T-helper 17 cell (primary cell): ENCODE measurements at places on chromosomes 11 and 22. TPM values are rescaled to one million over a fixed set of nuclear protein-coding genes. Genes with fewer than 3 reads are reported as not detected.

Gene OR51I1
- total RNA-seq = not detected

DNA sequence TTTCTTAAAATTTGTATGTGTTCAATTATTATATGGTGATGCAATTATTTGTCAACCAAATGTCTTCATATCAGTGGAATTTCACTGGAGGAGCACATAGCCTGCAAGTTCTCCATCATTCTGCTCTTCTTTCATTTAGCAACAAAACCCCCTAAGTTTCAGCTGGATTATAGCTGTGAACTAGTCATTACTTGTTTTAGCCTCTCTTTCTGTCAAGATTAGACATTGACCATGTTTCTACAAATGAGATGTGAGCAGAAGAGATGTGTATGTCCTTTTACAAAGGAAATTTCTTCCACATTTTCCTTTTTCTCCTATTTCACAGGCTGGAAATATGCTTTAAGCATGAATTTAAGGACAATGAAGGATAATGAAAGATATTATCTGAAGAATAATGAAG lies 9.2 kb upstream of the NOX4 start:
- H3K27ac ChIP-seq = no peak overlapping the region
- no peak for DNase-seq
- H3K4me1 ChIP-seq = no peaks in the 10 kb centered on the region
- H3K36me3 ChIP-seq = no peaks in the 10 kb centered on the region
- no peak overlapping the region for H3K4me3 ChIP-seq

- no peak overlapping the region for H3K27ac ChIP-seq
- no peak overlapping the region for H3K4me3 ChIP-seq
- DNase-seq = no peak
- peaks cover 4% of the 10 kb centered on the region for H3K27me3 ChIP-seq
- no peaks in the 10 kb centered on the region for H3K4me1 ChIP-seq
- H3K36me3 ChIP-seq = no peaks in the 10 kb centered on the region
Observed at GRCh38 chr22:34645375-34645774, 420.6 kb upstream of the ISX start.

Gene OR52H1
- total RNA-seq = not detected

DNA sequence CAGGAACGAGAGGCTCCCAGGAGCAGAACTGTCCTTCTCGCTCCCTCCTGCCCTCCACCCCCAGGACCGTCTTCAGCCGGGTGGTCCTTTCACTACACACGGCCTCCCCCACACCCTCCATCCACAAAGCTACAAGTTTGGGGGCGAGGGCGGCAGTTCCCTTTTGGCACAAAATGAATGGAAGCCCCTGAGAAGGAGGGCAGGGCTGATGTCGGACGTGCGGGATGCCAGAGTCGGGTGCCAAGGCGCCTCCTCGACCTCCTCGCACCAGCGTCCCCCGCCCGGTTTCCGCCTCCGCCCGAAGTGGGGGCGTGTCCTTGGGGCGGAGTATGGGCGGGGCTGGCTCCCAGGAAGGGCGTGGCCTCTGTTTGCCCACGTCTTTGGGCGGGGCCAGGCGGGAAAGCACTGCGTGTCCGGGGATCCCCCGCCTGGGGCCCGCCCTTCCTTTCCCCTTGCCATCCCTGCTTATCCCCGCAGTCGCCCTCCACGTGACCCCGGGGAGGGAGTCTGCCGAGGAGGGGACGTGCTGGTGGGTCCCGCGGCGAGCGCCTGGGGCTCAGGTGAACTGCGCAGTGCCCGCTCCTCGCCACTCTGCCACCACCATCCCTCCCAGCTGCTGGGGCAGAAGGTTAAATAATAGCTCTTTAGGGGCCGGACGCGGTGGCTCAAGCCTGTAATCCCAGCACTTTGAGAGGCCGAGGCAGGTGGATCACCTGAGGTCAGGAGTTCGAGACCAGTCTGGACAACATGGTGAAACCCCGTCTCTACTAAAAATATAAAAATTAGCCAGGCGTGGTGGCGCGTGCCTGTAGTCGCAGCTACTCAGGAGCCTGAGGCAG lies 937 bp upstream of the EFEMP2 start:
- peak overlapping the region; percentile 95 for H3K4me3 ChIP-seq
- peak; percentile 98 for DNase-seq
- no peaks in the 10 kb centered on the region for H3K36me3 ChIP-seq
- peak overlapping the region; percentile 92 for H3K27ac ChIP-seq
- H3K27me3 ChIP-seq = no peaks in the 10 kb centered on the region

Gene MUC5AC
- not detected for total RNA-seq

GRCh38 chr11:118615976-118616371 lies 8.6 kb downstream of the PHLDB1 start:
- H3K4me3 ChIP-seq = no peak overlapping the region
- H3K27ac ChIP-seq = no peak overlapping the region
- DNase-seq = no peak
- H3K27me3 ChIP-seq = peaks cover 22% of the 10 kb centered on the region
